ENCODE measurements at places on chromosomes 7 and 10.
A peak's percentile ranks its signal among the peaks of the same experiment; 100 is the strongest.

GRCh38 chr10:49178489-49179471 is 9.4 kb downstream of the TMEM273 start:
- no peak for DNase-seq

DNA sequence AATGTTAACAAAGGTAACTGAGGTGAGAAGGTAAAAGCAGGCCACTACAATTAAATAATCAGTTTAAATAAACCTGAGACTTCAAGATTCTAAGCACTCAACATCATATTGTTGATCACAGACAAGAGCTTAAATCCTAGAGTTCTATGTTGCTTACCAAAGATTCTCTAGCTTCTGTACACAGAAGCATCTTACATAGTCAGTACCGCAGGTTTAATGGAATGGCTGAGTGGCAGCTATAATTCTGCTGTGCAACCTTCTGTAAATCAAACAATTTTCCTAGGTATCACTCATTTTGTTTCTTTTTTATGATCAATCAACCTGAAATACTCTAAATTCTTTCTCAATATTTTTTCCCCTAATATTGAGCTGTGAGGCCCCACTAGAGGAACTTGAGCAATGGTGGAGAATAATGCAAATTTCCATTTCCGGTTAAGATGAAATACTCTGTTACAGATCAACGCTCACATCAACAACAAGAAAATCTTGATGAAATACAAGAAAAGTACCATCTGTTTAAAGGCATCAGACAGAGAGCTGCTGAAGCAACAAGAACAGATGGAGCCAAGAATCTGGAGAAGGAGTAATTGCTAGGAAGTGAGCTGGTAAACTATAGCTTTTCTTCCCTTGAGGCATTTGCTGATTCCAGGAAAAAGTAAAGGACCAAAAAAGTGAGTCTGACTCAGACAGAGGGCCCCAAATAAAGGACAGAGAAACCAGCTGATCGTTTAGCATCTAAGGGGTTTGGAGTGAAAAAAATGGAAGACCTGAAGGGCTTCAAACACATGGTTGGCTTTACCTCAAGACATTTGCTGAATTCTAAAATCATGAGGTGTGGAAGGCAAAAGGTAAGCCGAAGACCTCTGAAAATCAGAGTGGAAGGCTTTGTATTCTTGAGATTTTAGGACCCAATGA is 22.6 kb downstream of the PNPLA8 start:
- peak; percentile 36 for DNase-seq

DNA sequence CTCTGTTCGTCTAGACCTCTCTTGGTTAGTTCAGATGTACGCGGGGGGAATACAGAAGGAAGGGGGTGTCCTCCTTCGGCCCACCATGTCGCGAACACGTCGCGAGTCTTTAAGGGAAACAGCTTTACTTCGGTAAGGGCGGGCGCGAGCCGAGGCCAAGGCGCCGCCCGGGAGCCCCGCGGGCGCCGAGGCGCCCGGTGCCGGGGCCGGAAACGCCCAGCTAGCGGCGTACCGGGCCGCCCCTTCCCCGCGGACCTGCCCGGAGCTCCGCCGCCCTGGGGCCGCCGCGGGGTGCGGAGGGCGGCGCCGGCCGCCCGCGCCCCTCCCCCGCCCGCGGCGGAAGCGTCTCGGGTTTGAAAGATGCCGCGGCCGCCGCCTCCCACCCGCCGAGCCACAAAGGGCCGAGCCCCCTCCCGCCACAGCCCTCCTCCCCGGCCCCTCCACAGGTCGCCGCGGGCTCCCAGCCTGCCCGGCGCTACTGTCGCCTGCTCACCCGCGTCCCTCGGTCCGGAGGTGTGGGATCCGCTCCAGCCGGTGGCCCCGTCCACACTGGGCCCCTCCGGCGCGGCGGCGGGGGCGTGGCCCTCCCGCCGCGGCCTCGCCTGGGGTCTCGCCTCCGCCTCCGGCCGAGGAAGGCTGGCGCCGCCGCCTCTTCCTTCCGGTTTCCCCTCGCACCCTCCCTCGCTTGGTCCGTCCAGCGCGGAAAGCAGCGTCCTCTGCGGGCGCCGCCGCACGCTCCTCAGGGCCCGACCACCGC is at the start of gene KBTBD2:
KBTBD2 (minus strand) TSS at position 718 of the 757 bp plus-strand sequence. CDS start 12,156 bp downstream, outside the sequence.
- DNase-seq = peak; percentile 91

DNA sequence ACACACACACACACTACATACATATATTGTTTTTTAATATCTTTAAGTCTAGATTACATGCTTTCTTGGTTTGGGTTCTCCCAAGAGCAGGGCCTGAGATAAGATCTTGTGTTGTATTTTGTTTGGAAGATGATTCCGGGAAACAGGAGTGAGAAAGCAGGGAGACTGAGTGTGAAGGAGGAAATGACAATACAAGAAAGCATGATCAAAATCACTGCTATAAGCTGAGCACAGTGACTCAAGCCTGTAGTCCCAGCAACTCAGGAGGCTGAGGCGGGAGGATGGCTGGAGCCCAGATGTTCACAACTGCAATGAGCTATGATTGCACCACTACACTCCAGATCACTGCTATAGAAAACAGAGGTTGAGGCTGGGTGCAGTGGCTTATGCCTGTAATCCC is 267.6 kb downstream of the SKIDA1 start:
- DNase-seq = no peak

DNA sequence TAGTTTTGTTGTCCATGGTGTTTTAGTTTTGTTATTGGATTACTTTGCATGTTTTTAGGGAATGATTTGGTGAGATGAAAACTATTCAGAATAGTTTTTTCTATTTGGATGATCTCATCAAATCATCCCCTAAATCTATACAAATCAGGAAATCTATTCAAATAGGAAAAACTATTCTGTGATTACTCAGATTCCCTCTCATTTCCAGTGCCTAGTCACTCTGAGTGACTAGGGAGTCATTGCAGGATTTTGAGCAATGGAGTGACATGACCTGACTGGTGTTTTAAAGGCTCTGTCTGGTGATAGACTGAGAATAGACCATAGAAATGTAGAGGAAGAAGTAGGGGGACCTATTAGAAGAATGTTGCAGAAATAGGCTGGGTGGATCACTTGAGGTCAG is 72.4 kb downstream of the TPST1 start:
- DNase-seq = no peak

DNA sequence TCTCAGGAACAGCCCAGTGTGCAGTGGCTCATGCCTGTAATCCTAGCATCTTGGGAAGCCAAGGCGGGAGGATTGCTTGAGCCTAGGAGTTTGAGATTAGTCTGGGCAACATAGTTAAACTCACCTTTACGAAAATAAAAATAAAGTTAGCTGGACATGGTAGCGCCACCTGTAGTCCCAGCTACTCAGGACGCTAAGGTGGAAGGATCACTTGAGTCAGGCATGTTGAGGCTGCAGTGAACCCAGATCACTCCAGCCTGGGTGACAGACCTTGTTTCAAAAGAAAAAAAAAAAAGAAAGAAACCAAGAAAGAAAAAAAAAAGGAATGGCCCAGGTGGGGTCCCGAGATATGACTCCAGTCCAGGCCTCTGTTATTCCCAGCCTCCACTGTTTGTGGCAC is 96.6 kb downstream of the SLC25A13 start:
- DNase-seq = no peak

GRCh38 chr7:137940656-137941518 is 61.0 kb downstream of the CREB3L2 start:
- DNase-seq = no peak

DNA sequence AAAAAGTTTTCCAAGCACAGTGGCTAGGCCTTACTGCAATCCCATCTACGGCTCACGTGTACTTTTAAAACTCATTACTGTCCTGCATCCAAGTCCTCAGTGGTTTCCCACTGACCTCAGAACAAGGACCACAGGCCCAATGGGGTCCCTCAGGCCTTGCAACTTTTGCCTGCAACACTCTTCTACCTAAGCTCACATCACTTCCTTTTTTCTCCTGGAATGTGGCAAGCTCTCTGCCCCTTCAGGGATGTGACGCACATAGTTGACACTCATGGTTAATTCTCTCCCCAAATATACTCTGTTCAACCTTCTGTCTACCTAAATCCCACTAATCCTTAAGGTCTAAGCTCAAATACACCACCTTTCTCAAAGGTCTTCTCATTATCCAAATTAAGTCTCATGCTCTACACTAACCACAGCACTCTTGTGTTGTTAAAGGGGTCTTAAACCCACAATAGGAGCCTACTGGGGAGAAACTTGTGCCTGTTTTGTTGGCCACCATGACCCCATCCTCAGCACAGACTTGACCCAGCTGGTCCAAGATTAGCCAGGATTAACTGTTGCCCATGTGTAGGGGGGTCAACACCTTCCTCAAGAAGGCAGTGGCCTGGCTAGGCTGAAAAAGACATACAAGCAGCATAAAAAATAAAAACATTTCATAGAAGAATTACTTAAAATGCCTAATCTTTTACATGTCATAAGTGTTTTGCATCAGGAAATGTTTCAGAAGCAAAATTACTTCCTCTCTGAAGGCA is 15.2 kb downstream of the HNRNPF start:
- no peak for DNase-seq

DNA sequence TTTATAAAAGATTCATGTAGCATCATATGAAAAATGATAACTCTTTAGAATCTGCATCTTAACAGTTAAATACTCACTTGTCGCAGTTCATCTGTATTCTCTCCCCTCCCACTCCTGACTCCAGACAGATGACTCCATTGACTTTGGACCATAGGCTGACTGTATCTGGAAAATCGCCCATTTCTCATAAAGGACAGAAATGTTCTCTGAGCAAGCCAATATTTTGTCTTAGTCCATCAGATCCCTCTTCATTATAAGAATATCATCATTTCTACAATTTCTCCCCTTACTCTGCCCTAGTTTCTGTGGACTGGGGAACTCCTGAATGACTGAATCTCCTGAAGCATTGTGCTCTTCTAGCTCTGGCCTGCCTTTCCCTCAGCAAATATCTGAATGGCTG is 125.4 kb downstream of the SEMA3D start:
- DNase-seq = no peak

DNA sequence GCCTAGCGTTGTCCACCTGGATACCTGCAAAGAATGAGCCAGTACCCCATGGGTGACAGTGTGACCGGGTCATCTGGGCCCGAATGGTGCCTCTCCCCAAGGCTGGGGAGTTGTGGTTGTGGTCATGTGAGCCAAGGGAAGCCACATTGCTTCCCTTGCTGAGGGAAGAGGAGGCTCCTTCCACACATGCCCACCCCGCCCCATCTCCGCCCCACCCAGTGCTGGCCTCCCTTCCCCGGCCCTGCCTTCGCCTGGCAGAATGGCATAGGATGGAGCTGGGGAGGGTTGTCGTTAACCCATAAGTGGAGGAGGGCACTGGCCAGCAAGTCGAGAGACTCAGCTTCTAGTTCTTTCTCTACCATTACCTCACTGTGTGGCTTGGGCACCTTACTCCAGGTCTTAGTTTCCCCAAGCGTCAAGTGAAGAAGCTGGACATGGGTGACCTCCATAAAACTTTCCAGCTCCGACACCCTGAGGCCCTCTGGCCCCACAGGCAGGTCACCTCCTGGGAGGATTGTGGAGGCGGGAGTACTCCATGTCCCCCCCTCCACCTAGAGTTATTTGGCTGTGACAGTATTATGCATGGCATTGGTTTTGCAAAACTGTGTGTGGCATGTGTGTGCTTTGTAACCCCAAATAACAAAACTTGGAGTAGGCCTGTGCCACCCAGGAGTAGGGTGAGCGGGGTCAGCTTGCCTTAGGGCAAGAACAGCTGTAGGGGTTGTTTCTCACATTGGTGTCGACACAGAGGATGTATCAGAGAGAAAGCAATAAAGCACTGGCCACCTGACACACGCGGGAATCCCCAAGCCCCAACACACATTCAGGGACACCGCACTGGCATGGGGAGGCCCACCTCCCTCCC is 90.5 kb upstream of the MACROH2A2 start:
- DNase-seq = no peak

DNA sequence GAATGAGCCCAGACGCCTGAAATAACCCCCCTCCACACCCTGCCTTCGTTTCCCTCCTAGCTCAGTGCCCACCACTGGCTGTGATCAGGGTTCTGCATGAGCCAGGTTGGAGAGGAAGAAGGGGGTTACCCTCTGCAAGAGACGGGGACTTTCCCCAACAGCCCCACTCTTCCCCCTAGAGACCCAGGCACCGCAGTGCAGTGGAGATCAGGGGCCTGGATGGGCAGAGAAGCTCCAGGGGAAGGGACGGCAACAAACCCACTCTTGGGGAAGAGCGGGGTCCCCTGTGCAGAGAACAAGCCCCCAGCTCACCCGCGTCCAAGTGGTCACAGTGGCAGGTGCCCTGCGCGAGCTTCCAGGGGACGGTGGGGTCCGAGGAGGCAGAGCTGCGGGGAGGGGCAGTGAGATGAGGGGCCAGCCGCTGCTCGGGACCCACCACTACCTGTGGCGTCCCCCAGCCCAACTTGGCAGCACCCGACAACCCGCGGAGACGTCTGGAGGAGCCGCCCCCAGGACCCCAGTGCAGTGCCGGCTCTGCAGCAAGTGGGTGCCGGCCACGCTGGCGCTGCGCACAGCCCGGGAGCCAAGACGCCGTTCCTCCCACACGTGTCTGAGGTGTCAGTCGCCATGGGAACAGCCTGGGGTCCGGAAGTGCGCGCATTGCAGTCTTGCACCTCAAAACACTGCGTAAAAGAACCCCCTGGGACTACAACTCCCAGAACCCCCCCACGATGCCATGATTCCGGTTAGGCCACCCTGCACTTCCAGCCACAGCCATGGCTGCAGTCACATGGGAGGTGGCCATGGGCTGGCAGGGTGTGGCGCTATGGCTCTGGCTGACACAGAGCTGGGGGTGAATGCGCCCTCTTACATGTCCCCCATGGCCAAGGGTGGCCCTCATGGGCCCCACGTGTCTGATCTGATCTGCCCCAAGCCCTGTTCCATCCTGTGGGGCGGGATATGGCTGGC is 45.8 kb upstream of the WIPI2 start:
- peak; percentile 79 for DNase-seq

DNA sequence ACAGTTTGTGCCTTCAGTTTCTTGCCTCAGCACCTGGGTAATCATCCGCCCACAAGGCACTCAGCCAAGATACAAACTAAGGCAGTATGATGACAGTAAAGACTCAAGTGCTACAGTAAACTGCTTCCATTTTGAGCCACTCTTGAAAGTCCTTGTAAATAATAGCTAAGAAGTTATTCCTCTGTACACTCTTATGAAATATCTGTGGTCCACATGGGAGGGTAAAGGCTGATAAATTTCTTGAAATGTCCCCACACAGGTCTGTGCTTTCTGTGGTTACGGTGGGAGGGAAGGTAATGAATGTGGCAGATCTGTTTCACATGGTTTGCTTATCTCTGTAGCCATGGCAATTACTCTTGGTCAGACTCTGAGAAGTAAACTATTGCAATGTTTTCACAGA is 551.0 kb upstream of the ZWINT start:
- no peak for DNase-seq

GRCh38 chr10:67959839-67960476 is 75.5 kb downstream of the SIRT1 start:
- DNase-seq = no peak

- DNase-seq = no peak
Measured at GRCh38 chr7:19144661-19145433, at the start of gene FERD3L. TSS of gene FERD3L (minus strand) at chr7:19145421. CDS start at chr7:19145362, 59 bp downstream.

Measured in GM06990 (cell line).